CD4-positive, CD25-positive, alpha-beta regulatory T cell (primary cell): ENCODE measurements at places on chromosomes 11 and 22. TPM values are rescaled to one million over a fixed set of nuclear protein-coding genes. Genes with fewer than 3 reads are reported as not detected.

GRCh38 chr11:45048313-45048841 is 97.7 kb upstream of the TP53I11 start:
- H3K36me3 ChIP-seq: no peaks in the 10 kb centered on the region
- H3K4me3 ChIP-seq: no peak overlapping the region
- H3K27ac ChIP-seq: no peak overlapping the region

GRCh38 chr11:14614091-14614622 is 29.4 kb upstream of the PDE3B start:
- H3K4me3 ChIP-seq: no peak overlapping the region
- H3K27ac ChIP-seq: no peak overlapping the region
- H3K36me3 ChIP-seq: peaks cover 18% of the 10 kb centered on the region
- no peaks in the 10 kb centered on the region for H3K27me3 ChIP-seq

DNA sequence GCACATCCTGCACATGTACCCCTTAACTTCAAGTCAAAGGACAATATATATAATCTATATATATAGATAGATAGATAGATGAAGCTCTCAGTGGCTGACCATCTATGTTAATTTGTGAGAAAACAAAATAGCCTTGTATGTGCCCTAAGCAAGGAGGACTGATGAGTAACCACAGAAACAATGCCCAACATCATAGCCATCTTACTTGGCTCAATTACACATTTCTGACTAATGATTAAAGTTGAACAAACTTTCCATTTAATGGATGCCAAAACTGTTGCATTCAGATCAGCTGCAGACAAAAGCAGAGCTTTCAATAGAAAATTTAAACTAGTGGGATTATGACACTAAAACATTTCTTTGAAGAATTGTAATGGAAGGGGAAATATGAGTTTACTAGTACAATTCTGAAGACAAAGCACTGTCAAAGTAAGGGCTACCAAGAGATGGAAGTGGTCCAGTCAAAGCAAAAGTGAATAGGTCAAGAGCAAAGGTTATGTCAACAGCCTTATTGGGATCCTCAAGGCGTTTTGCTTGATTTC is 1188.2 kb upstream of the RAG2 start:
- H3K4me3 ChIP-seq: no peak overlapping the region
- H3K27me3 ChIP-seq: no peaks in the 10 kb centered on the region
- no peaks in the 10 kb centered on the region for H3K36me3 ChIP-seq
- H3K4me1 ChIP-seq: no peaks in the 10 kb centered on the region

DNA sequence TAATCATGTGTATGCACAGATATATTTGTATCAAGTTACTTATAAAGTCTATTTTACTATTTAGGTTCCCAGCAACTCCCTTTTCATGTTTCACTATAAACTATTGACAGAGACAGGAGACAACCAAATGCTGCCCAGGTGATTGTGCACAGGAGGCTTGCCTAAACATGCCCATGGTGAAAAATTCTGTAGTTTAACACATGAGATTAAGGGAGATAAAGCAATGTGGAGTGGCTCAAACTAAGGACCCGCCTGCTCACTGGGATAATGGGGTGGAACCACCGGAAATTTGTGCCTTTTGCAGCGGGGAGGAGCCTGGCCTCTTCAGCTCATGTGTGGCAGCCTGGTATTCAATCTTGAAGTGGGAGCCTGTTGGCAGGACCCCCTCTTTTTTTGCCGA is 459.5 kb upstream of the CNTN5 start:
- H3K27ac ChIP-seq: no peak overlapping the region
- no peaks in the 10 kb centered on the region for H3K27me3 ChIP-seq
- no peaks in the 10 kb centered on the region for H3K4me1 ChIP-seq

- H3K4me1 ChIP-seq: no peaks in the 10 kb centered on the region
- H3K4me3 ChIP-seq: no peak overlapping the region
- DNase-seq: no peak
Observed at GRCh38 chr11:129215506-129216245, 23.6 kb upstream of the ARHGAP32 start.

DNA sequence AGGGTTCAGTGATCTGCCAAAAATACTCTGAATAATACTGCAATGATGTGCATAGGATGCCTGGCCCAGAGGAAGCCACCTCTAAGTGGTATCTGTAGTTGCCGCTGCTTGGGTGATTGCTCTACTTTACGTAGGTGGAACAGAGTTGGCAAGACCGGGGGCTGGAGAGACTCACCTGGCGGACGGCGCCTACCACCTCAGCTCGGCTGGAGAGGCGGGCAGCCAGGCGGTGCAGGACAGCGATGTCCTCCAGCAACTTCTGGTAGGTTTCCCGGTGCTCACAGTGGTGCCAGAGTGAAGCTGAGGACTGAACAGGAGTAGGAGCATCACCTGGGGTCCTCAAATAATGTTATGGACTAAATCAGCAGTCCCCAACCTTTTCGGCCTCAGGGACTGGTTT is 34.5 kb upstream of the LYVE1 start:
- no peak for DNase-seq
- no peak overlapping the region for H3K4me3 ChIP-seq
- H3K27me3 ChIP-seq: peaks cover 3% of the 10 kb centered on the region
- no peak overlapping the region for H3K27ac ChIP-seq
- no peaks in the 10 kb centered on the region for H3K4me1 ChIP-seq

- no peak for DNase-seq
- no peak overlapping the region for H3K27ac ChIP-seq
- H3K4me1 ChIP-seq: no peaks in the 10 kb centered on the region
- H3K36me3 ChIP-seq: no peaks in the 10 kb centered on the region
- no peaks in the 10 kb centered on the region for H3K27me3 ChIP-seq
- no peak overlapping the region for H3K4me3 ChIP-seq
Observed at GRCh38 chr11:134984421-134984820, 572.4 kb upstream of the B3GAT1 start.

DNA sequence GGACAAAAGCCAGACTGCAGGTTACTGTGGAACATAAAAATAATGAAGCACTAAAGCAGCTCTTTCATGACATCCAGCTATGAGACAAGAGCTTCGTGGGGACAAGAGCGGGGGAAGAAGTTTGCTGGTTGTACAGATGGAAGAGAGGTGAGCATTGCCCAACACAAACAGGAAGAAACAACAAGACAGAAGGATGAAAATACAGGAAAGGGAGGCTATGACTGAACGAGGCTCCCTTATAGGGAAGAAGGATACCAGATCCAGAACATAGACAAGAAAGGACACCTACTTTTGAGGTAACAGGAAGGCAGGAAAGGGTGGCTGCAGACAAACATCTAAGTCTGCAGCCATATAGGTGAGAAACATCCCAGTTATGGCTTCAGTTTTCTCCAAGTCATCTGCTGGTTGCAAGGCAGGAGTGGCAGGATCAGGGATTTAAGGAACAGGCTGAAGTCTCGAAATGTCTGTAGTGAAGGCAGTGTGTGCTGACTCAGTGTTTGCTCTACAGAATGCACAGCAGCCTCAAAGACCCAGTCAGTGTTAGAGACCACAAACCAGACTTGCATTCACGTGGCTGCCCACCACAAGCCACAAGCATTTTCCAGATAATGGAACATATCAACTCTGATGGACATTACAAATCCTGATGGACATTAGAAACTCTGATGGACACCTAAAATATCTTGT is 1.9 kb downstream of the CLTCL1 start:
- H3K4me3 ChIP-seq: no peak overlapping the region
- peaks cover 40% of the 10 kb centered on the region for H3K27me3 ChIP-seq
- no peak overlapping the region for H3K27ac ChIP-seq
- H3K36me3 ChIP-seq: no peaks in the 10 kb centered on the region

DNA sequence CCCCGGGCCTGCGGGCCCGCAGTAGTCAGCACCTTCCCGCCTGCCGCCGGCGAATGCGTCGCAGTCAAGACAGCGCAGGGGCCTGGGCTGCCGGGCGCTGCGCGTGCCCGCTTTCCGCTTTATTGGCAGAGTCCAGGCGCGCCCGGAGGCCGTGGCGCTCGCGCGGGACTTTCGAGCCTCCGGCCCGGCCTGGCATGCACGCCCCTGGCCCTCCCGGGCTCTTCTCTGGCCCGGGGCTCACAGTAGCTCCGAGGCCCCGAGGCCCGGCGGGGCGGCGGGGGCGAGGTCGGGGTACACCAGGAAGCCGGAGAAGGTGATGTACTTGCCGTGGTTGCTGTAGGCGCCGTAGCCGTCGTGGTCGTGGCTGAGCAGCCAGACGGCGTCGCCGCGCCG is 3.1 kb downstream of the FAM180B start:
- H3K4me1 ChIP-seq: peaks cover 8% of the 10 kb centered on the region
- peaks cover 4% of the 10 kb centered on the region for H3K36me3 ChIP-seq
- H3K27ac ChIP-seq: no peak overlapping the region

DNA sequence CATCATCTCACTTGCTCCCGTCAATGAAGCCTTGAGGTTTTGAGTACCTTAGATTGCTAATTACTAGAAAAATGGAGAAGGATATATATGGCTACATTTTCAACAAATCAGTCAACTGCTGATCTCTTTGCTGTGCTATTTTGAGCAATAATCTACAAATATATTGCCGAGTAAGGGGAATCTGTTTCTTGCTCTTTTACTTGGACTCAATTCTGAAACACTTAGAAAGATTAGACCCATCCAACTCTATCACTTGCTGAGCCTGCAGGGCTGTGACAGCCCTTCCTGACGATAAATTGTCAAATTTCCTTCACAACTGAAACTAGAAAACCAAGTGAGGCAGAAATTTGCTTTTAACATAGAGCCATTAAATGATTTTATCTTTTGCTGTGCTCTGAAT is 16.9 kb downstream of the FEZ1 start:
- H3K4me1 ChIP-seq: no peaks in the 10 kb centered on the region
- no peak overlapping the region for H3K27ac ChIP-seq
- no peaks in the 10 kb centered on the region for H3K27me3 ChIP-seq
- no peak for DNase-seq

- no peak overlapping the region for H3K27ac ChIP-seq
- DNase-seq: no peak
- H3K36me3 ChIP-seq: no peaks in the 10 kb centered on the region
Observed at GRCh38 chr11:72778535-72779494, 15.0 kb downstream of the STARD10 start.

- H3K4me1 ChIP-seq: peaks cover 61% of the 10 kb centered on the region
- peaks cover 6% of the 10 kb centered on the region for H3K36me3 ChIP-seq
- H3K27me3 ChIP-seq: no peaks in the 10 kb centered on the region
Observed at GRCh38 chr11:74004759-74005615, 3.9 kb downstream of the UCP3 start.

GRCh38 chr11:959027-959426 is 33.4 kb downstream of the AP2A2 start:
- no peak overlapping the region for H3K27ac ChIP-seq
- H3K27me3 ChIP-seq: no peaks in the 10 kb centered on the region
- H3K4me3 ChIP-seq: no peak overlapping the region

DNA sequence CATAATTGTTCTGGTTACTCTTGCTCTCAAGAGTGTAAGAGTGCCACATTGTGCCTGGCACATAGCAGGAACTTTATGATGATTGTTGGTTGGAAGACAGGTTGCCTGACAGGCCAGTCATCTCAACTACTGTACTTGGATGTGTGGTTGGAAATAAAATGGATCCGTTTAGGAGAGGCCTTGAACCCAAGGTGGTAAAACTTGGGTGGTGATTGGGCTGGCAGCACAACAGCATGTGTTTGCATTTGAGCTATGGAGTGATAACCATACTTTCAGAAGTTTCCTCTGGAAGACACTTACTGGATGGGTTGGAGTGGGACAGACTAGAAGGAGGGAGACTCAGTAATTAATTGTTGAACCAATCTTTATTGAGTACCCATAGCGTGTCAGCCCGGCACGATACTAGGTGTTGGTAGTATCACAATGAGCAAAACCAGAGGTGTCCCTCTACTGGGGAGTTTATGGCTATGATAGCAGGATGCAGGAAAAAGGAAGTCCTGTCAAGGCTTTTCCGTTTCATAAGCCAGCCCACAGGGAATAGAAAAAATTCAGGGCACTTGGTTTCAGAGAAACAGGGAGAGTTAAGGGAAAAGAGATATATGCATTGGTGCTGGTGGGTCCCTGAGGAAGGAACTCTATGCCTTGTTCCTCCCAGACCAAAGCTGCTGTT is 3.1 kb upstream of the TMEM109 start:
- no peak overlapping the region for H3K4me3 ChIP-seq
- H3K27me3 ChIP-seq: peaks cover 13% of the 10 kb centered on the region
- H3K4me1 ChIP-seq: peaks cover 49% of the 10 kb centered on the region
- DNase-seq: no peak
- no peaks in the 10 kb centered on the region for H3K36me3 ChIP-seq

- no peaks in the 10 kb centered on the region for H3K27me3 ChIP-seq
- H3K27ac ChIP-seq: no peak overlapping the region
- H3K36me3 ChIP-seq: no peaks in the 10 kb centered on the region
- no peak for DNase-seq
Observed at GRCh38 chr11:67996622-67997474, 7.0 kb downstream of the UNC93B1 start.

- no peaks in the 10 kb centered on the region for H3K36me3 ChIP-seq
- DNase-seq: no peak
- no peak overlapping the region for H3K27ac ChIP-seq
- H3K4me1 ChIP-seq: peaks cover 4% of the 10 kb centered on the region
- peaks cover 17% of the 10 kb centered on the region for H3K27me3 ChIP-seq
- H3K4me3 ChIP-seq: no peak overlapping the region
Observed at GRCh38 chr22:26172389-26172990, 3.2 kb downstream of the SEZ6L start.

DNA sequence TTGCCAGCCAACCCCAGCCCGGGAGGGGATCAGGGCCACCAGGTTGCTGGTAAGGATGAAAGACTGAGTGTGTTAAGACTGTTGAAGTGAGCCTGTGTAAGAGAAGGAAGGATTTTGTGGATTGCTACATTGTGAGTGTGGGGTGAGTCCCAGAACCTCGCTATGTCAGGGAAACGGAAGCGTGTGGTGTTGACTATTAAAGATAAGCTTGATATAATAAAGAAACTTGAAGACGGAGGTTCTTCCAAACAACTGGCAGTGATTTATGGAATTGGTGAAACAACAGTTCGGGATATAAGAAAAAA is 627 bp downstream of the JRKL start:
- H3K27me3 ChIP-seq: no peaks in the 10 kb centered on the region
- no peaks in the 10 kb centered on the region for H3K36me3 ChIP-seq
- DNase-seq: no peak
- H3K27ac ChIP-seq: peak overlapping the region; percentile 84
- H3K4me1 ChIP-seq: peaks cover 30% of the 10 kb centered on the region
- peak overlapping the region; percentile 86 for H3K4me3 ChIP-seq

DNA sequence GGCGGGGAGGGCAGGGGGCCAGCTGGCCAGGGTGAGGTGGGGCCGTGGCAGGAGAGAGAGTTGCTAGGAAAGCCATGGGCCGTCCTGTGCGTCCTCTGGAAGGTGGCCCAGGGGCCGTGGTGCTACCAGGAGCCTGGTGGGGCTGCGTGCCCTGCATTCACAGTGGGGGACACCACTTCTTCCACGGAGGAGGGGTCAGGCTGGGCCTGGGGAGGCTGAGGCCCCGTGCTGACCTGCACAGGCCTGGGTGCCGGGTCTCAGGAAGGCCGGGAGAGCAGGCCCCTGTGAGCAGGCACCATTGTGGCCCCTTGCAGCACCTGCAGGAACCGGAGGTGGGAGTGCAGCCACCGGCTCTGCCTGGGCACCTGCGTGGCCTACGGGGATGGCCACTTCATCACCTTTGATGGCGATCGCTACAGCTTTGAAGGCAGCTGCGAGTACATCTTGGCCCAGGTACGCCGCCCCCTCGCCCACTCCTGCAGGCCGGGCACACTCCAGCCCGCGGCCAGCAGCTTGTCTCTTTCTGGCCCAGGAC is 12.0 kb downstream of the MUC5B start:
- H3K4me1 ChIP-seq: no peaks in the 10 kb centered on the region
- H3K27ac ChIP-seq: no peak overlapping the region

NXPE2 gene
- total RNA-seq: not detected

RFPL2 gene
- 1.5 TPM for total RNA-seq

APLNR gene
- not detected for total RNA-seq

HIC2 gene
- total RNA-seq: 9.7 TPM

STK33 gene
- 0.49 TPM for total RNA-seq
